ENCODE measurements at places on chromosomes 6 and 20.

GRCh38 chr6:121504227-121504626, 68.8 kb downstream of the GJA1 start:
- DNase-seq = peak; percentile 94

DNA sequence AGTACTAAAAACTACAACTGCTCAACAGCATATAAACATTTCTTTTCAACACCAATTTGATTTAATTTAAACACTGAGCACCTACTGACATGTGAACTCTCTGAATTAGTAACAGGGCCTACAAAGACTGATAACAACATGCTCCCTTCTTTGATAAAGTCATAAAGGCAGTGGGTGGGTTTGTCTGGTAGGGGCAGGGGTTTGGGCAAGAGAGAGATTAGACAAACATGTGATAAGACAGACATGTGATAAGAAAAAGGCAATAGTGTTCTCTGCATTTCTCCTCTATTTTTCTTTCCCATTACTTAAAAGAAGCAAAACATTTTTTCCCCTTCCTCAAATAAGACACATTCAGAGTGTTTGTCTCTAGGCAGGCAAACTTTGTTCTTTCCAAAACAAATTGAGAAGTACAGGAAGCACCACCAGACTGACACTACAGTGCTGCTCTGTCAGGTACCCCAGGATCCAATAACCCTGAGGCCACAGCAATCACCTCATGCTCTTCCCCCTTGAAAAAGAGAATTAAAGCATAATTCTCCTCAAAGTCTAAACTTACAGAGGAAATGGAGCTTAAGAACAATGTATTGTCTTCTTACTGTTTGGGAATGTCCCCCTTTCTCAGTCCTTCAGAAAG, 11.9 kb downstream of the C6orf52 start:
- no peak for DNase-seq

- DNase-seq = no peak
Observed at GRCh38 chr6:72783666-72784065, 161.8 kb downstream of the KCNQ5 start.

DNA sequence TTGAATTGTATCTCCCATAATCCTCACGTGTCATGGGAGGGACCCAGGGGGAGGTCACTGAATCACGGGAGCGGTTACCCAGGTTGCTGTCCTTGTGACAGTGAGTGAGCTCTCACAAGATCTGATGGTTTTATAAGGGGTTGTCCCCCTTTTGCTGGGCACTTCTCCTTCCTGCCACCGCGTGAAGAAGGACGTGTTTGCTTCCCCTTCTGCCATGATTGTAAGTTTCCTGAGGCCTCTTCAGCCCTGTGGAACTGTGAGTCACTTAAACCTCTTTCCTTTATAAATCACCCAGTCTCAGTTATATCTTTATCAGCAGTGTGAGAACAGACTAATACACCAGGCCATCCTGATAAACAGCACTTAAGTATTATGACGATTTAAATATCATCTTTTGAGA, 9.0 kb upstream of the MRGBP start:
- no peak for DNase-seq

GRCh38 chr6:139449611-139450000, 75.2 kb upstream of the CITED2 start:
- no peak for DNase-seq
